ENCODE measurements at places on chromosomes 16 and 17. TPM values are rescaled to one million over a fixed set of nuclear protein-coding genes. Genes with fewer than 3 reads are reported as not detected.

The NOXO1 gene
- 1.2 TPM for total RNA-seq

The WNT9B gene
- total RNA-seq: 0.62 TPM

The SPNS3 gene
- not detected for total RNA-seq

- DNase-seq: no peak
Observed at GRCh38 chr17:75931062-75931461, 9.8 kb downstream of the FBF1 start.

DNA sequence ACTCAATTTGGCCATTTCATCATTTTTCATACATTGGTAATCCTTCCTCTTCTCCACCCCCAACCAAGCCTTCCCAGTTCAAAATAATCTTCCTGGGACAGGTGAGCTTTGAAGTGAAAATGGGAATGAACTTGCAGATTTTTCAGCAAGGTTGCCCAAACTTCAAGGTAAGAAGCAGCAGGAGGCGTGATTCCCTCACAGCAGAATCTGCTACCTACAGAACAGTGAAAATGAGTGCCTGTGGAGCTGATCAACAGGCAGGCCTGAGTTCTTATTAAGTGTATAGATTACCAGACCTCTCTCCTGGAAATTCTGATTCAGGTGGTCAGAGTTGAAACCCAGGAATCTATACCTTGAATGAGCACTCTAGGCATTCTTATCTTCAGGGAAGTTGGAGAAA is 356.6 kb downstream of the RBFOX1 start:
- DNase-seq: peak; percentile 17

DNA sequence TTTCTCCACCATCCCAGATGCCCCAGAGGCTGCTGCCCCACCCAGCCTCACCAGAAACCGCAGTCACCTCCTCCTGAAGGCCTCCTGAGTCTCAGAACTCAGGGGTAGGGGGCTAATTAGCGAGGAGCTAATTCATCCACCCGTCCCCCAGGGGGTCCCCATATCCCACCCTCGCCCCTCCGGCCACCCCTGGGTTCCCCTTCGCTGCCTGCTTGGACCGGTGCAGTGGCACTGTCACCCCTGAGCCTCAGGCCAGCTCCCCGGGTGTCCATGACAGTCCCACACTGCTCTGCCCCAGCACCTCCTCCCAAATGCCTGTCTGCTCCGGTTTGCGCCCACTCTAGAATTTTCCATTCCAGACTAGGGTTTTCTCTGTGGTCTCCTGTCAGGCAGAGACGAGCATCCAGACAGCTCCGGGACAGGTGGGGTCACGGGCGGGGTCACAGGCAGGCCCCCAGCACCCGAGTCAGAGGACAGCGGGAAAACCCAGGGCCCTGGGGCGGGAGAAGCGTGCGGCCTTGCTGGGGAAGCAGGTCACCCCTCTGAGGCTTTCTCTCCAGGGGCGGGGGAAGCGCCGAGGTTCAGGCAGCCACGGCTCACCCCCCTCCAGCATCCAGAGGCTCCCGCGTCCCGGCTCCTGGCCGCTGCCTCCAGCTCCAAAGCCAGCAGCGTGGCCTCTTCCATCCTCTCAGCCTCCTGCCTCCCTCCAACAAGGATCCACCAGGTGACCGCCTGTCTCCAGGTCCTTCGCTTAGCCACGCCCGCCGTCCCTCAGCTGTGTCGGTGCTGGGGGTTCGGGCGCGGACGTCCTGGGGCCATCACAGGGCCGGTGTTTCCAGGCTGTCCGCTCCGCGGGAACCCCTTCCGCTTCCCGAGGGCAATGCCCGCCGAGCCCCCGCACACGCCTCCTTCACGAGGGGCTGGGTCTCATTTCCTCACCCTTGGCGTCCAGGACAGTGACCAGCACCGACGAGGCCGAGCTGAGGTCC is 3.1 kb upstream of the PERCC1 start:
- DNase-seq: no peak

- peak; percentile 84 for DNase-seq
Observed at GRCh38 chr17:13114601-13115031, 96.8 kb upstream of the ELAC2 start.

- no peak for DNase-seq
Observed at GRCh38 chr17:2087597-2088211, 32.8 kb downstream of the HIC1 start.

- DNase-seq: no peak
Observed at GRCh38 chr17:78263063-78263735, 31.8 kb downstream of the TMEM235 start.

- no peak for DNase-seq
Observed at GRCh38 chr16:78509965-78510364, 410.5 kb downstream of the WWOX start.

DNA sequence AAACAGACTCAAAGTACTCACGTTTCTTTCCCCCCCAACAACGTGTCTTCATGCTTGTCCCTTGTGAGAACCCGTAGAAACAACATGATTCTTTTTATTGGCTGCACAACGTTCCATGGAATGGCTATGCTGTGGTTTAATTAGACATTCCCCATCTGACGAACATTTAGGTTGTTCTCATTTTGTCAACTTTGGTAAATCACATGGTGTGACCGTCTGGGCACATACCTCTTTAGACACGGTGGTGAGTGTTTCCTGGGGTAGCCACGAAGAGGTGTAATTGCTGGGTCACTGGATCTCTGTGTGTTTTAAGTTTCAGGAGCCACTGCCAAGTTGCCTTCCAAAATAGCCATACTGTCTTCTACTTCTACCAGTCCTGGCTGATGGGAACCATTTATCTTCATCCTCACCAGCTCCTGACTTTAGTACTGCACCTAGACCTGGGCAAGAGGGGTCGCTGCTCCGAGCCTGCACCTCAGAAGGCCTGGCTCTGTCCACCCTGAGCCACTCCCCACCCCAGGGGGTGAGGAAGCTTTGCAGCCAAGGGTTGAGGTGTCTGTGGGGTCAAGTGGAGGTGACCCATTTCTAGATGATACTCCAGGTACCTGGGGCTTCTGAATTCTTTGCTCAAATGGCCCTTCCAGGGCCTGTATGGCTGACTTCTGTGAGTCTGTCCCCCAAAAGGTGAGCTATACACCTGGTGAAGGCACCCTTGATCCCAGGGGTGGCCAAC is 84.7 kb downstream of the IRX5 start:
- no peak for DNase-seq

GRCh38 chr17:53571342-53571741 is 251.4 kb upstream of the KIF2B start:
- DNase-seq: no peak

DNA sequence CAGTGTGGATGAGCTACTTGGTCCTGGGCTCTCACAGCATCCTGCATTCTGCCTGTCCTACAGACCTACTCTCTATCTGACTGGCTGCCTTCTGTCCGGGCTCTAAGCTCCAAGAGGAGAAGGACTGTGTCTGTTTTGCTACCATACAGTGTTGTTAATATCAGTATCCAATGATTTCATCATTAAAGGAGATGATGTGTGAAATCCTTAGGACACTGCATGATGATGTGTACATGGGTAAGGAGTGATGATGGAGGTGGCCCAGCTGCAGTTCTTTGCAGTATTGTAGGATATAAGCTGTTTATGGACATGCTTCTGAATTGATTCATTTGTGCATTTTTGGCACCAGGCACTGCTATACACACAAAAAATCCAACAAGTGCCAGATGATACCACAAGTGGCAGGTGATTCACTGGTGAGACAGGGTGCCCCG is 536.9 kb upstream of the CDH11 start:
- DNase-seq: no peak

Data from GM23338 (cell line).